ENCODE measurements at places on chromosomes 7 and 10.
A peak's percentile ranks its signal among the peaks of the same experiment; 100 is the strongest.

- DNase-seq = no peak
Observed at GRCh38 chr7:83001362-83002040, 161.2 kb downstream of the PCLO start.

GRCh38 chr10:21264271-21264670 lies 261.2 kb downstream of the SKIDA1 start:
- no peak for DNase-seq

DNA sequence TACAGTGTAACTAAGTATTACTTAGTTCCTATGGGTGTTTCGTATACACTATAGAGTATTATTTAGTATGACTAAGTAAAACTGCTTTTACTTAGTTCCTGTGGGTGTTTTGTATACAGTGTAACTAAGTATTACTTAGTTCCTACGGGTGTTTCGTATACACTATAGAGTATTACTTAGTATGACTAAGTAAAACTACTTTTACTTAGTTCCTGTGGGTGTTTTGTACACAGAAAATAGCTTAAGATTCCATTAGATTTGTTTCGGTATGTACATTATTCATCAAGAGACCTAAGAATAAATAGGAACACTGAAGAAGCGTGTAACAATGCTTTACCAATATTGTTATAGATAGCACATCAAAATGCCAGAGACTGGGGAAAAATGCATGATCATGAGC lies 25.0 kb downstream of the IGF2BP3 start:
- no peak for DNase-seq

GRCh38 chr7:157032644-157033482 lies 22.4 kb upstream of the MNX1 start:
- DNase-seq = no peak

GRCh38 chr7:18400275-18400674 lies 95.3 kb upstream of the HDAC9 start:
- no peak for DNase-seq

- no peak for DNase-seq
Observed at GRCh38 chr10:422241-422640, 267.2 kb downstream of the DIP2C start.

- no peak for DNase-seq
Observed at GRCh38 chr10:112362833-112363232, 11.1 kb upstream of the ACSL5 start.

DNA sequence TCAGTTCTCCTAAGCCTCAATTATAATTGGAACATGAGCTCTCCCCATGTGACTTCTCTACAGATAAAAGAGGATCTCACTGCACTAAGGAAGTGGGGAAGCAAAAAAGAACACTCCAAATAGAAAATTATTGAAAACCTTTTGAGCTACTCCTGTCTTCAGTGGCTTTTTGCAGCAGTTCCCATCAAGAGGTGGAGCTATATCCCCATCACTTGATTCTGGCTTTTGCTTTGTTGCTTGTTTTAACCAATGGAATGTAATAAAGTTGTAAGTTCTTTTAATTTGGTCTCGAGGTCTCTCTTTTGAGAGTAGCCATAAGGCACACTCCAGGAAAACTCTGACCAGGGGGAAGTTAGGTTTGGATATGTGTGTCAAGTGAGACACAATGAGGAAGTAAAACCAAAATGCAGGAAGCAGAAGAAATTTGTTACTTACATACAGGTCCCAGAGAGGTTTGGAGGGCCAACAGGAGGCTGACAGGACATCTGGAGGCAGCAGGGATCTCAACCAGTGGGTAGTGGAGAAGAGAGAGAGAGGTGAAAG lies 569.4 kb downstream of the HTR7 start:
- DNase-seq = no peak

DNA sequence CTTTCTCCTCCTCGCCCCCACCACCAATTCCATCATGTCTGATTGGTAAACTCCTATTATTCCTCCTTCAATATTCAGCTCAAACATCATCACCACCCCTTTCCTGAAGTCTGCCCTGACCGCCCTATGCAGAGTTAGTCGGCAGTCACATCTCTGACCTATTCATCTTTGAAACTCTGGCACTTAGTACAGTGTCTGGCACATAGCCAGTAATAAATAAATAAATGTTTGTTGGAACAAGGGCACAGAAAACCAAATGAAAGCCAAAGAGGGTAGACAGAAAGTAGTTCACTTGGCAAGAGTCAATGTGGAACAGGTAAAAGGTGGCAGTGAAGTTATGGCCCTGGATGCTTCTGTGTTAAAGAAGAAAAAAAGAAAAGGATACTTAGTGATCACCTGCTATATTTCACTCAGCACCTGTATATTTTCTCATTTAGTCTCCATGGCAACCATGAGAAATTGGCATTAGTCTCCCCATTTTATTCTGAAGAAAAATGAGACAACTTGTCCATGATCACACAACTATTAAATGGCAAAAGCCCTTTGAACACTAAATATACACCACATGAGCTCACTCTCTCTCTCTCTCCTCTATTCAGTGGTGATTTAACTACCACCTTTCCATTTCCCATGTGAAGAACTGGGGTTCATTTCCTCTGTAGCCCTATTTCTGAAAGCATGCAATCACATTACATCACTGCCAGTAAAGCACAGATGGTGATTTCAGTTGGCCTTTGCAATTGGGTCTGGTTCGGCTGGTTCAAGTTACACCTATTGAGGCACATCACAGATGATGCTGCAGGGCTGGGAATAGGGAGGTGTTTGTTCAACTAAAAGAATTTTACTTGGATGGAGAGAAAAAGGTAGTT lies 25.3 kb downstream of the CHCHD3 start:
- no peak for DNase-seq

GRCh38 chr10:99292159-99292558 lies 37.0 kb upstream of the CNNM1 start:
- DNase-seq = no peak

DNA sequence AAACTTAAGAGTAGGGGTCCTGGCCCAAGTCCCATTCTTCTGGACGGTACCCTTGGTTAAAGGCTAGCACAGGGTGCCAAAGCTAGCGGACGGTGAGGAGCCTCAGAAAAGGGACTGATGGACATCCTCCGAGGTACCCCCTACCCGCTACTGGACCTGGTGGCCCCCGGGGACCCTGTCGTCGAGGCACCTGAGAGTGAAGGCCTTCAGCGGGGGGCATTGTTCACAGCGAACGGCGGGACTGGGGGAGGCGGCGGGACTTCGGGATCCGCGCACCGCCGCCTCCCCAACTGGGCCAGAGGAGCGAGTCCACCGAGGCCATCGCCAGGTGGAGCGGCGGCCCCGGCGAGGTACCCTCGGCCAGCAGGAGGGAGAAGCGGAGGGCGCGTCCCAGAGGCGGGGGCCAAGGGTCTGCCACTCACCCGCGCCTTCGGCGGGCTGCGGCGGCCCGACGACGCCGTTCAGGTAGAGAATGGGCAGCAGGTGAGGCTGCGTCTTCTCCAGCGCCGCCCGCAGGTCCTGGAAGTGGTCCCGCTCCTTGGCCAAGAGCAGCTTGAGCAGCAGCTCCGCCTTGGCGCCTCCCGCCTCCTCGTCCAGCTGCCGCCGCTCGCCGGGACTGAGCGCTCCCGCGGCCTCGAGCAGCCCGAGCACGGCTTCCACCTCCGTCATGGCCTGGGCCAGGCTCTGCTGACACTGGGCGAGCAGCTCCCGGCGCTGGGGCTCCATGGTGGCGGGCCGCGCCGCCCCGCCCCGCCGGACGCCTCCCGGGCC lies 575 bp downstream of the DLG5 start:
- DNase-seq = peak; percentile 60

GRCh38 chr7:20238754-20239324 lies 21.7 kb upstream of the MACC1 start:
- peak; percentile 82 for DNase-seq

- no peak for DNase-seq
Observed at GRCh38 chr10:51083356-51083853, 9.1 kb downstream of the PRKG1 start.

- no peak for DNase-seq
Observed at GRCh38 chr7:105107458-105107857, 93.5 kb downstream of the KMT2E start.

DNA sequence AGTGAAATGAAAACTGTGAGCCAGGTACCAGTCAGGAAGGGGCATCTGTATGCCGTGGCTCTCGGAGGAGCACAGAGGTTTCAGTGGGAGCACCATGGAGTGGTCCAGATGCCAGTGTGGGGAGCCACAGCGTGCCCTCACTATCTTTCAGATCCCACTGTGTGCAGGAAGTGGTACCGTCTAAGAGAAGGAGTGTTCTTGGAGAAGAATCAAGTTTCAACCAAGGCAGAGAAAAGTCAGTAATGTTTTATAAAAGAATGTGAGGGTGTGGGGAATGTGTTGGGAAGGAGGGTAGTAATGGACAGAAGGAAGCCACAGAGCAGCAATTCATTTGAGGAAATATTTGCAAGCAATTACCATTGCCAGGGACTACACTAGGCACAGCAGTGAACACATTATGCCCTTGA lies 35.6 kb downstream of the PRKAR2B start:
- no peak for DNase-seq

DNA sequence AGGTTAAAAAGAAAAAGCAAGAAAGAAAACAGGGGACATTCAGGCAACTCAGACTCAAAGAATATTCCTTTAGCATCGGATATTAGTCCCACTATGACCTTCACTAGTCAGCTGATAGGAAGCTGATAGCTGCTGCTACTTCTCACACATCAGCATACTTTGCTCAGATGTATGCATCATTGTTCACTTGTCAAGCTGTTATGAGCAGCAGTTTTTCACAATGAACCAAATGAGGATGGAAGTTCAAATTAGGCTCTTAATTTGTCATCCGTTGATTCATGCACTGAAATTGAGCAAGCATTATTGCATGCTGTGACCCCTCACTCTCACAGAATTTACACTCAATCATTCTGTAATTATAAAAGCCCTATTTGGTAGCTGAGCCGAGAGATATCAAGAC lies 257.7 kb downstream of the SNX13 start:
- no peak for DNase-seq

- no peak for DNase-seq
Observed at GRCh38 chr10:35503578-35503977, 101.6 kb upstream of the GJD4 start.

DNA sequence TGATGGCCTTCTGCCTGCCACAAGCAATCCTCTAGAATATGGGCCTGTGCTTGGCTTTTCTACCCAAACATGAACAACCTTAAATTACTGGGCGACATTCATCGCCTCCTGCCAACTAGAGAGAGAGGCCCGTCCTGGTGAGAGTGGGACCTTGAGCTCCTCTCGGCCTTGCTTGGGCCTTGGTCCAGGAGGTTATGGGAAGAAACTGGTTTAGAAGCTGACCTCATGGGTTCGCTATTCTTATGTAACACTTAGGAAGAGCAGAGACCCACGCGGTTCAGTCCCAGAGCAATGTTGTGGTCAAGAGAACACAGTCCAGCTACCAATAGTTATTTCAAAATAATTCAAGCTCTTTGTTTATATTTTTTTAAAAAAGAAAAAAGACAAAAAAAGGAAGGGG lies 176.3 kb upstream of the ZNF32 start:
- DNase-seq = no peak

DNA sequence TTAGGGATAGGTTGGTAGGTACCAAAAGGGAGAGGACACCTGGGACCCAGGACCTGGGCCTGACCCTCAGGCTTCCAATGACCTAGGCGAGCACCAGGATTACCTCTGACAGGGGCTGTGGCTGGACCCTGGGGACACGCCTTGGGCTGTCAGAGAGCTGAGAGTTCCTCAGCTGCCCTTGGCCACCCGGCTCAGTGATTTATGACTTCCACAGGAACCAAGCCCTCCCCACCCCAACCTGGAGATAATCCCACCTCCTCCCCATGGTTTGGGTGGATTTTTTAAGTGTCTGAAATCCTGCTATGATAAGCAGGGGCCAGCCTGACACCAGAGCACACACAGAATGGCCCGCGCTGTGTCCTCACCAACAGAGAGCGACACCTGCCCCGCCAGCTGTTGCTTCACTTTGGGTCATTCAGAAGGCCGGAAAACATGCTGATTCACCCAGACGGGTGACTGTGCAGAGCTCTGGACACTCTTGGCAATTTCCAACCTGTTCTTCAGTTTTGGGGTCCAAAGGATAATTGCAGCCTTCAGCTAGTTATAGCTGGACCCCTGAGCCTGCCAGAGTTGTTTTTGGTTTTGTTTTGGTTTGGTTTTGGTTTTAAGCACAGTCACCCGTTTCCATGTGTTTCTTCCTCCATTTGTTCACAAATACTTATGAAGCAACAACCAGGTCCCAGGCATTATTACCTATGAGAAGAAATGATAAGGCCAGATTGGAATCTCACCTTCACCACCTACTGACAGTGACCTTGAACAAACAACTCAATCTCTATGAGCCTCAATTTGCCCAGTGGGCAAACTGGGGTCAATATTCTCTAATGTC lies 78.2 kb downstream of the RAB11FIP2 start:
- DNase-seq = no peak

- no peak for DNase-seq
Observed at GRCh38 chr10:75508239-75508813, 76.9 kb downstream of the LRMDA start.

DNA sequence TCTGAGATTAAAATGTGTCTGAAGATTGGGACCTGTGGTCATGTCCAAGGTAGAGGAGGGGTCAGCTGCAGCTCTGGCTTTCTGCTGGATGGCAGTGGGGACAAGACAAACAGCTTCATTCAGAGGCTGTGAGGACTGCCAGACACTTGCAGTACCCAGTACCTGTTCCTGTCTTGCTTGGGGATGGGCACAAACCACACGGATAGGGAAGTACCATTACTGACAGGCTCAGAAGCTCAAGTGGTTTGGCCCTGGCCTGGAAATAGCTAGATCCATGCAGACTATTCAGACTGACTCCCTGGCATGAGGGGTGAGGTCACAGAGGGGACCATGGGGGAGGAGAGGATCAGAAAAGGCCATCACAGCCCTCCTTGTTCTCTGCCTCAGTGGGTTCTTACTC lies 56.0 kb upstream of the COMTD1 start:
- DNase-seq = peak; percentile 66

DNA sequence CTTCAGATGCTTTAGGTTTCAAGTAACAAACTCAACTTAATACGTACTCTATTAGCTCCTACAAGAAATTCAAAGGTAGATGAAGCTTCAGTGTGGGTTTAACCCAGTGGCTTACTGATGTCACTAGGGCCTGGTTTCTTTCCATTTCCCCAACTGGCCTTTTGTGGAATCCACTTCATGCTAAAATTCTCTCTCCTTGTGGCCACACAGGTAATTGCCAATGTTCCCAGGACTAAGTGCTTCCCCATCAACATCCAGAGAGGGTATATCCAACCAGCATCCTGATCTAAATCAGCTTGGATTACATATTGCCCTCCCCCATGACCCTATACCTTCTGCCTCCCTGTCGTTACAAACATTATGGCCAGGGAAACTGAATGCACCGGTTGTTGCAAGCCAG lies 10.7 kb downstream of the FBXL13 start:
- no peak for DNase-seq

GRCh38 chr10:49762566-49762877 lies 399 bp upstream of the OGDHL start:
- no peak for DNase-seq

GRCh38 chr7:37781156-37781555 lies 67.2 kb upstream of the NME8 start:
- no peak for DNase-seq

DNA sequence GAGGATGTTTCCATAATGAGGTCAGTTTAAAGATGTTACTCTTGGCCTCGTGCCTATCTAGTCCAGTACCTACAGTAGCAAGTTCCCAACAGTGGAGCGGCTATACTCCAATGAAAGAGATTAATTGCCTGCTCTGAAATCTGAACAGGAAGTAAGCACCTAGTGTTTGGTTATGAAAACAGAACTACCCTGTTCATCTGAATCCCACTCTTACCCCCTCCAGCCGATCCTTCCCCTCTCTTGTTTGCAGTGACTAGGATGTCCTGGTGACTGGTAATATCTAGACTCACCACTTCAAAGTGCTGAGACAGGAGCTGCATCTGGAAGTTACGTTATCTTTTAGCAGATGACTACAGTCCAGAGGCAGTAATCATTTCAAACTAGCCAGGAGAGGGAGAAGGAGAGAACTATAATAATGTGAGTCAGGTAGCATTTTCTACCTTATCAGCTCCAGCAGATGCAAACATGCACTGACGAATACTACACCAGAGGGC lies 666.7 kb upstream of the NRP1 start:
- peak; percentile 42 for DNase-seq
